ENCODE measurements at places on chromosomes 7 and 10. TPM values are rescaled to one million over a fixed set of nuclear protein-coding genes. Genes with fewer than 3 reads are reported as not detected.

ZNF853 gene
- total RNA-seq, result 6.3 TPM

DNA sequence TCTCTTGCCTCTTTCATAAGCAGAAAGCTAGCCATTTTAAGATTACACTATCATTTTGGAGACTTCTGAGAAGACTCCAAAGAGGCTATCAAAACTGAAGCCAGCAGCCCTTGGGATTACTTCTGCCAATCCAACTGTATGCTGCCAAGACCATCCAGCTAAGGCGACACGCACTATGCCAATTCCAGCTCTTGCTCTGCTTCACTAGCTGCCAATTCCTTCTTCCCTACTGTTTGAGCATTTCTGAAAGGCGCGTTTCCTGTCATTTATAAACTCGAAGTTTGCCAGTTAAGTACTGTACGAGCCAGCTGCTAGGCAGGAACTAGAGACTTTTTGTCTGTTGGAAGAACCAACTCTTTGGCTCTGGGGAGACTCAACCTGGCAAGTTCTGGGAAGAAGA lies 36.5 kb downstream of the MALSU1 start:
- DNase-seq, result no peak

DNA sequence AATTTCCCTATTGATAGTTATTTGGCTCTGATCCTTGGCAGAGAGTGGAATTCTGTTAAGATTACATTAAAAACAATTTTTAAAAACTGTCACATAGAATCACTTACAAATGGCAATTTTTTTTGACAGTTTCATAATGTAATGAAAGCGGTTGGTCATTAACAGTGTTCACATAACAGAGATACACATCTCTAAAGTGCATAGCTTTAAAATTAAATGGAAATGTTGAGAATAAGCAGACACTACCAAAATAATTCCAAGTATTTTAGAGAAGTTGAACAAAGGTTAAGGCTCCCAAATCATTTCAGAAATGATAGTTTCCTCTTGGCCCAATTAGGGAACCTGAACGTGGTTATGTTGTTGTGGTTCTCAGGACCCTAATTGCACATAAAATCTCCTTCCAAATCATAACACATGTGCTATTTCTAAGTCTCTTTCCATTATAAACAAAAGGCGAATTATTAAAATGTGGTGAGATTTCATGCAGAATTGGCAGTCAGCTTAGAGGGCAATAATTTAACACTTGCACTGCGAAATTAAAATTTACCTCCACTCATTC lies 528.9 kb upstream of the FZD8 start:
- DNase-seq, result no peak

DNA sequence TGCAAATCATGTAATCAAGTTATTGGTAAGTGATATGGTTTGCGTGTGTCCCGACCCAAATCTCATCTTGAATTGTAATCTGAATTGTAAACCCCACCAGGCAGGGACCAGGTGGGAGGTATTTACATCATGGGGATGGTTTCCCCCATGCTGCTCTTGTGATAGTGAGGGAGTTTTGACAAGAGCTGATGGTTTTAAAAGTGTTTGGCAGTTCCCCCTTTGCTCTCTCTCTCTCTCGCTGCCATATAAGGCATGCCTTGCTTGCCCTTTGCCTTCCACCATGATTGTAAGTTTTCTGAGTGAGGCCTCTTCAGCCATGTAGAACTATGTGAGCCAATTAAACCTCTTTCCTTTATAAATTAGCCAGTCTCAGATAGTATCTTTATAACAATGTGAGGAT lies 302.6 kb downstream of the THSD7A start:
- no peak for DNase-seq

DNA sequence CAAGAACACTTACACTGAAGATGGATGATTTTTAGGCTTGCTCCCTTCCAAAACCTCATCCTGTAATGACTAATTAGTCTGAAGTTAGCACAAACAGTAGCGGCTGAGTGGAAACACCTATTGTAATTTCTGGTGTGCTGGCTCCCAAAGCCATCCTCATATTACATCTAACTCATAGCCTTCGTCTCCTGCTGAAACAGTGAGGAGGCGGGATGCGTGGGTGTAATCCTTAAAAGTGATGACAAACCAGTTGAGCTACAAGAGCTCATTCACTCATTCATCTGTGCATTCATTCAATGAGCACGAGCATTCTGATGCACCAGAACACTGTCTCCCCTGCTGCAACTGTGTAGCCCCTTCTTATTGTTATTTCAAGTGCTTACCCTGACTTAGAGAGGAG lies 235.3 kb downstream of the CALN1 start:
- DNase-seq, result no peak

MYH16 gene
- not detected for total RNA-seq

GRCh38 chr7:126843336-126843735 lies 409.4 kb downstream of the GRM8 start:
- no peak for DNase-seq

GRCh38 chr10:13105184-13105583 lies 5.2 kb downstream of the OPTN start:
- no peak for DNase-seq

GRCh38 chr10:63383141-63383540 lies 82.6 kb downstream of the JMJD1C start:
- DNase-seq, result no peak

- DNase-seq, result no peak
Observed at GRCh38 chr7:3429981-3430380, 128.9 kb downstream of the SDK1 start.
